ENCODE measurements at places on chromosomes 12 and 14.

- no peak for DNase-seq
Measured at GRCh38 chr12:124517260-124518050, 50.0 kb downstream of the NCOR2 start.

DNA sequence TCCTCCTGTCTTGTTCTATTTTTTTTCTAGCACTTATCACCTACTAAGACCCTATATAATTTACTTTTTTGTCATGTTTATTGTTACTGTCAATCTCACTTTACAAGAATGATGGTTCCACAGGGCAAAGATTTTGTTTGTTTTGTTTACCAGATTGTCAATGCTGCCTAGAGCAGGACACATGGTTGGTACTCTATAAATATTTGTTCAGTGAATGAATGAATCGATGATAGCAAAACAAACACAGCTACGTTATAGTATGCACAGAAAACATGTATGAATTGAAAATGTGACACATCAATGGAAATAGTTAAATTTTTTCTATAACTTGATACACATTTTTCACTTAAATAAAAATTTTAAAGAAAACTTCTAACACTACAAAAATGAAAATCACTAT is 67.1 kb upstream of the KRR1 start:
- DNase-seq = no peak

- no peak for DNase-seq
Measured at GRCh38 chr12:12534975-12535374, 27.7 kb downstream of the DUSP16 start.

GRCh38 chr12:132620899-132621656 is 2.5 kb downstream of the P2RX2 start:
- DNase-seq = no peak

GRCh38 chr14:30185832-30186231 is 258.2 kb upstream of the PRKD1 start:
- no peak for DNase-seq

GRCh38 chr14:90531497-90531896 is 134.7 kb downstream of the CALM1 start:
- no peak for DNase-seq

DNA sequence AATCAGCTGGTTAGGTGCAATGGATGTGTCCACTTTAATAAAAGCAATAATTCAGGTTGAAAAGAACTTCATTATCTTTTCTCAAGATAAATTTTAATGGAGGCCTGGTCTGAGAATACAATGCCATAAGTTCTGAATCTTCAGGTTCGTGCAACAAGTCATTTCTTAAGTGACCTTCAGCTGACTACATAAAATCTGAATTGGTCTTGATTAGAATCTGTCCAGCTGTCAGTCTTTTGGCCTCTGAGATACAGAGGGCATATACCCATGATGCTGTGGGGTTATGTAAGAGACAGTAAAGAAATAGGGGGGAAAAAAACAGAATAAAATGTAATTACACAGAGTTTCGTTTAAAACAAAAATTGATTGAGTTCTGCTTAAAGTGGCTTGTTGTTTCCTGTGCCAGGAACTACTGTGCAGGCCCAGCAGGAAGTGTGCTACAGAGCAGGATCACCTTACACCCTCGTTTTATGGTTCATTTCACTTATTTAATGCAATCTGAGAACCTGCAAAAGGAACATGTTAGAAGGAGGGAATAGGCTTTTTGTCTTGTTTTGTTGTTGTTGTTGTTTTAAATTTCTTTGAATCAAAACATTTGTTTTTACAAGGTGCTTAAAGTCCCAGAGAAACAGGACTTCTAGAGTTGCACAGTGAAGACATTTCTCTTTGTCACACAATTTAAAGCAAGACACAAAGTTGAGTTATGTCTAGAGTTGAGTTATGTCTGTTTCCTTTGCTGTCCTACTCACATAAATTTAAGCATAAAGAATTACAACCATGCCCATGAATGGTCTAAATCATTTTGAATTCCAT is 64.2 kb downstream of the LGR5 start:
- DNase-seq = no peak

DNA sequence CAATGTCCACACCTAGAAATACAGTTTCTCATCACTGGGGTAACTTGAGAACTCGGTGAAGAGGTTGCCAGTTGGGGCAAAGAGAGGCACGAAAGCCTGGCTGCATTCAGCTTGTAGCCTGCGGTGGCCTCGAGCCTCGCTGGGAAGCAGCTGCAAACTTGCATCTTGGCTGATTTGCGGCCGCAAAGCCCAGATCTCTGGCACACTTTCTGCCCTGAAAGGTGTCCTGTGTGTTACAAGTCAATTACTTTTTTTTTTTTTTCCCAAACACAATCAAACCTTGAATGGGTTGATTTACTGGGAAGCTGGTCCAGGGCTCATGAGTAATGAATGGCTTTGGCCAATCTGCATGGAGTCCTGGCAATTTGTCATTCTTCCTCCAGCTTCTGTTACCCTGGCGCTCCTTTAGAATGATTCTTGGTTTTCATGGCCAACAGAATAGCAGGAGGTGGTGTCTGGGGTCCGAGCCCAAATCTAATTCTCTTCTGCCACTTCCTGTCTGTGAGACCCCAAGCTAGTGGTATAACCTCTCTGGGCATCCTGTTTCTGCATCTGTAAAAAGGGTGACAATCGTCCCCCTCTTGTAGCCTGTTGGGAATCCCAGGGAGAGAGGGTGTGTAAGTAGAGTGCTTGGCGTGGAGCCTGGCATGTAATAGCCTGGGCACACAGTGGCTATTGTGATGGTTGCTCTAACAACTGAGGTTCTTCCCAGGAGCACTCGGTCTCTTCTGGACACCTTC is 6.7 kb downstream of the BCL7A start:
- no peak for DNase-seq

- DNase-seq = no peak
Measured at GRCh38 chr12:70221626-70222025, 21.6 kb upstream of the CNOT2 start.

- no peak for DNase-seq
Measured at GRCh38 chr12:15662303-15662980, 126.7 kb downstream of the EPS8 start.

- DNase-seq = no peak
Measured at GRCh38 chr14:22482782-22483553, 106.1 kb downstream of the DAD1 start.

GRCh38 chr14:100885196-100885595 is 18.3 kb downstream of the RTL1 start:
- no peak for DNase-seq

All from activated effector memory CD4-positive, alpha-beta T cell treated with Interleukin-2 at 50 U/mL for 16 hours (primary cell).